Suprapubic skin (tissue), 4 donors: ENCODE measurements at places on chromosomes 2 and 18. TPM values are rescaled to one million over a fixed set of nuclear protein-coding genes. Genes with fewer than 3 reads are reported as not detected.

The ABCG5 gene
- total RNA-seq: not detected

The ARHGAP28 gene
- total RNA-seq: 3.1 TPM

The G6PC2 gene
- total RNA-seq: not detected

The MMADHC gene
- total RNA-seq: 102 TPM

The AKAIN1 gene
- total RNA-seq: not detected

DNA sequence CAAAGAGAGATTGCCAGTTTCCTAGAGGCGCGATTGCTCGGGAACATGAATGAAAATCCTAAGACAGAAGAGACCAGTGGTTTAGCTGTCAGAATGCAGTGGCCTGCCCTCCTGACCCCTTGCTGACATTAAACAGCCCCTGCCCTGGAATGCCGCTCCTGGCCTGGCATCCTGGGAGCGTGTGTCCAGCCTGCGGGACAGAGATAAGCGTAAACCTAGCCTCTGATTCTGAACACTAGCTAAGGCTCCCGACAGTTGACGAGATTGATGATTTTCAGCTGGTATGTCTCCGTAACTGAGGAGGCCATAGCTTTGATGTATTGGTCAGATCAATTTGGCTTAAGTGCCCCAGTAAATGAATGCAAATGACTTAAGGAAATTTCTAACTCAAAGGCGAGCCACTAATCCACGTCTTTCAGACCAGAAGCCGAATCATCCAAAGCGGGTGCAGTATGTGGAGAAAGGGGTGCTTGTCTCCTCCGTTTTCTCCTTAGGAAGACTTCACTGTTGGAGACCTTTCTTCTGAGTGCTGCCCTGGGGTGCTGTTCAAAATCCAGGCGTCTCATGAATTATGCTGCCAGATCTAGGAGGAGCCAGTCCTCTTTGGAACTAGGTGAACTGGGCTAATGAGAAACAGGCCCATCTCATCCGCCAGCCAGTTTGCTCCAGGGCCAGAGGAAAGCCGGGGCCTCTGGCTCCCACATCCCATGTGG lies 142.5 kb upstream of the L3MBTL4 start:
- peak; percentile 70 for DNase-seq
- no peak overlapping the region for H3K4me3 ChIP-seq
- no peaks in the 10 kb centered on the region for H3K27me3 ChIP-seq
- H3K36me3 ChIP-seq: no peaks in the 10 kb centered on the region
- H3K4me1 ChIP-seq: peaks cover 25% of the 10 kb centered on the region

DNA sequence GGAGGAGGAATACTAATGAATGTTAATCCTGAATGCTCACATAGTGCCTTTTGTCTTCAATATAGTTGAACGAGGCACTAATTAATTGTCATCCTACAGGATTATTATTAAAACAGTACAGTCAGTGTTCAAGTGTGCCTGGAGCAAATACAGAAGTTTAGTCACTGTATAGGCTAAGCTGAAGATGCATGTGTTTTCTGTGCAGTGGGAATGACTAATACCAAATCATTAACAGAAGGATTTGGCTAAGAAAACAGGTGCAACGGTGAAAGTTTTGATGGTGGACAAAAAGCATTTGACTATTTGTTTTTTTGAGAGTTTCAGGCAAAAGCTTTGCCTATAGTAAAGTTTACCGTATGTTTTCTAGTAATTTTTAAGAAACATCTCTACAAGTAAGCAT lies 62.8 kb downstream of the DCC start:
- H3K27me3 ChIP-seq: no peaks in the 10 kb centered on the region
- no peak overlapping the region for H3K4me3 ChIP-seq
- no peak overlapping the region for H3K27ac ChIP-seq
- no peaks in the 10 kb centered on the region for H3K4me1 ChIP-seq

DNA sequence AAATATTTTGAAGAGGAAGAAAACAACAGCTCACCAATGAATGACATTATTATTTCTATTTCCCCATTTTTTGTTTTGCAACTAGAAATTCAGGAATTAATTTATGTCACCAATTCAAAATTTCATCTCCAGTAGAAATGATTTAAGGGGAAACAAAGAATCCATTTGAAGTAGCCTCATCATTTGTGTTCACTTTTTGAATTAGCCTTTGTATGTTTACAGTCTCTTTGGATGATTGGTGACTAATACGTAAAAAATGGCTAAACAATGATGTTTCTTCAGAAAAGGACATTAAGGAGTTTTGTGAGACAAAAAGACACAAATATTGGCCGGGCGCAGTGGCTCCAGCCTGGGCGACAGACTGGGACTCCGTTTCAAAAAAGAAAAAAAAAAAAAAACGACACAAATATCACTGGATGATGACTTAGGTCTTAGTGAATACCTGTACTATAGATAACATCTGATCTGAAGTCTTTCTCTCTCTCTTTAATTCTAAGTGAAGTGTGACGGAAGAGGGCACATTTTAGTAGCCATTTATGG lies 313.2 kb downstream of the PIK3C3 start:
- no peaks in the 10 kb centered on the region for H3K36me3 ChIP-seq
- no peak overlapping the region for H3K27ac ChIP-seq
- no peak overlapping the region for H3K4me3 ChIP-seq
- DNase-seq: no peak

GRCh38 chr2:130737592-130737991 lies 8.7 kb downstream of the GPR148 start:
- no peaks in the 10 kb centered on the region for H3K36me3 ChIP-seq
- H3K27me3 ChIP-seq: peaks cover 19% of the 10 kb centered on the region
- DNase-seq: no peak
- H3K4me3 ChIP-seq: no peak overlapping the region

DNA sequence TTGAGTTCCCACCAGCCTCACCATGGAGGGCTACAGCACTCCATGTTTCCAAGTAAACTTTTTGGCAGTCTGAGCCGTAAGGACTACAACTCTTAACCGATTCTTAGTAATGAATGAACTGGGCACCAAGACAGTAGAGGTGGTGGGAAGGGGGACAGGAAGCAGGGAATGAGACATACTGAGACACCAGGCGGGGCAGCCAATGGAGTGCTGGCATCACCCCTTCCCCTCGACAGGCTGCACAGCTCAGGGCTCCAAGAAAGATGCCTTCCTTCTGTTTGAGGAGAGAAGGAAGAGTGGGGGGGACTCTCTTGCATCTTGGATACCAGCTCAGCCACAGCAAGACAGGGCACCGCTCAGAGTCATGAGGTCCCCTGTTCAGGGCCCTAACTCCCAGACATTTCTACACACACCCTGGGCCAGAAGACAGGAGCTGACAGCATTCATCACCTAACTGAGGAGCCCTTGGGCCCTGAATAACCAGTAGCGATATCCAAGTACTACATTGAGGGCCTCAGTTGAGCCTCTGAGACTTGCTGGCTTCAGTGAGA lies 45.2 kb downstream of the USP34 start:
- no peaks in the 10 kb centered on the region for H3K27me3 ChIP-seq
- H3K27ac ChIP-seq: no peak overlapping the region
- no peak overlapping the region for H3K4me3 ChIP-seq
- peaks cover 33% of the 10 kb centered on the region for H3K4me1 ChIP-seq
- H3K36me3 ChIP-seq: no peaks in the 10 kb centered on the region

- no peaks in the 10 kb centered on the region for H3K27me3 ChIP-seq
- H3K27ac ChIP-seq: no peak overlapping the region
These were observed 1466.3 kb downstream of the DPP10 start for GRCh38 chr2:115908731-115909130.

DNA sequence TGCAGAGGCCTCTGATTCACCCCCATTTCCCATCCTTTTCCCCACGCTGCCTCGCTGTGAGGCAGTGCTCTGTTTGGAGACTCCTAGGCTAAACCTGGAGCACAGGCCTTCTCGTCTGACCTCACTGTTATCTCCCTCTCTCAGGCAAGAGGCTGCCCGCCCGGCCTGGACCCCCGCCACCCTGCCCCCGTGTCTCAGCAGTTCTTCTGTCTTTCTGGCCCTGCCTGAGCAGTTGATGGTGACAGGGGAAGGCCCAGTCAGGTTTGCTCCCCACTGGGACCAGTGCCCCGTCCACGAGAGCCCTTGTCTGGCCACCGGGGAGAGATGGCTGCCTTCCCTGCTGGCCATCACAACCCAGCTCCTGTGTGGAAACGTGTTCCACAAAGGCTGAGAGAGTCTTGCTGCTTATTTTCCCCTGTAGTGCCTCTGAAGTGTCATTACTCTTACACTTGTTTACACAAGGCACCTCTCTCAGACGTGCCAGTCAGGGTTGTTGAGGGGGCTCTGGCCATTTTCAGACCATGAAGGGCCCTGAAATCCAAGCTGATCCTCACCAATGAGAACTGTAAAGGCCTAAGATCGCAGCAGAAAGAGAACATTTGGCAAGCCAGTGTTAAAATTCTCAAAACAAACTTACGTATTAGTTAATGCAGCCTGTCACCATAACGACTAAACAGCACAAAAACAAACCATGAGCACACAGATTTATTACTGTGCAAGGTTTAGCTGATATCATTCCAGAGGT lies 210.9 kb downstream of the NDUFA10 start:
- H3K27ac ChIP-seq: peak overlapping the region; percentile 72
- peak; percentile 69 for DNase-seq
- peaks cover 14% of the 10 kb centered on the region for H3K4me1 ChIP-seq
- no peaks in the 10 kb centered on the region for H3K27me3 ChIP-seq
- H3K36me3 ChIP-seq: no peaks in the 10 kb centered on the region

DNA sequence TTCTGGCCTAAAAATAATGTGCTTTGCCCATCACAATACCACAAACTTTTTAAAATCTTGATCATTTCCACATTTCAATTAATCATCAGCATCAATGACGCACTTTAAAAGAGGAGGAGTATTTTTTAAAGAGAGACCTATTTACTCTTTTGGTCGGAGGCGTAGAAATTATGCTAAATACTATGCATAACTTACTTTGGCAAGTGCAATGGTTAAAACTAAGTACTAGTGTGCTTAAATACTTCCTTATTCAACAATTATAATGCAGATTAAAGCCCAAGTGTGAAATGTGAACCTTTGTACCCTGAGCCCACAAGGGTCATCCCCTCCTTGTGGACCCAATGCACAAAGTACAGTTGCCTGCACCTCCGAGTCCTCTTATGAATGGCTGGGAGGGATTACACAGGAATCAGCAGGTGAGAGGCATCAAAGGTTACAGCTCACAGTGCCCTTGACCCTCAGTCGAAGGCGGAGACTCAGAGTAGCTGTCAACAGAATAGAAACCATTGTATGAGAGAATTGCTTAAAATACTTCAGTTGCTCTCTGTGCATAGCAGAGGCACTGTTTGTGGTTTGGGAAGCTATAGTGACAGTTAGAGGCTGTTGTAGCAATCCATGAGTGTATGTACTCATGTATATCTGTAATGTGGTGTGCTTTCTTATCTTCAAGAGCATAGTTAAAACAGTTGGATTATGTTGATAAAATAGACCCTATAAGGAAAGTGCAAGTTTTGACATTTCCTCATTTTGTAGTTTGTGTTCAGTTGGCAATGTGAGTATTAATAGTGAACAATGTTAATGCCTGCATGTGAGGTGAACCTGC lies 151.7 kb upstream of the ITGA4 start:
- no peak for DNase-seq
- no peak overlapping the region for H3K4me3 ChIP-seq
- H3K27me3 ChIP-seq: no peaks in the 10 kb centered on the region
- no peaks in the 10 kb centered on the region for H3K36me3 ChIP-seq
- no peak overlapping the region for H3K27ac ChIP-seq

GRCh38 chr2:149653831-149654445 lies 66.4 kb upstream of the MMADHC start:
- no peaks in the 10 kb centered on the region for H3K36me3 ChIP-seq
- DNase-seq: no peak
- H3K27me3 ChIP-seq: no peaks in the 10 kb centered on the region
- H3K4me1 ChIP-seq: peaks cover 4% of the 10 kb centered on the region
- no peak overlapping the region for H3K27ac ChIP-seq

DNA sequence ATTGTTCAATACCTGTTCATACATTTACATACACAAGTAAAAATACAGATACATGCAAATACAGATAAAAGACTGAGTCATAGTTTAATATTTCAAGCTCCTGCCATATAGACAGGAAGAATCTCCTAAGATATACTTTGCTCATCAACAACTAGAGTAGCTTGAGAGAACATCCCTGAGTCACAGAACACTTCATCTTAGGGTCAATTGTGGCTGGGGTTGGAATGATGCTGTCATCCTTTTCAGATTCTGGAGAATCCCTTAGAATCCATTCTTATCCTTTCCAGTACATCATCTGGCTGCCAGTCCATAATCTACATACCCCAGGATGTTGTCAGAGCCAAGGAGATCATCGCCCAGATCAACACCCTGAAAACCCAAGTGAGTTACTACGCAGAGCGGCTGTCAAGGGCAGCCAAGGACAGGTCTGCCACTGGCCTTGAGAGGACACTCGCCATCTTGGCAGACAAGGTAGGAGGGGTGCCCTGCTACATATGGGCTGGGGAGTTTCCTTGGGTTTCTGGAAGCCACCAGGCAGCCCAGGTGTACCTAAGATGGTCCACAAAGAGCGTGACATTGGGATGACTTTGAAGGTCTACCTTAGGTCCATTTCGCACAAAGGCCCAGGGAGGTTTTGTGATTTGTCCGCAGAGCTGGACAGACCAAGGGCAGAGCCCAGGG lies 55.7 kb downstream of the COA5 start:
- DNase-seq: no peak
- H3K27ac ChIP-seq: no peak overlapping the region
- no peaks in the 10 kb centered on the region for H3K4me1 ChIP-seq
- no peaks in the 10 kb centered on the region for H3K27me3 ChIP-seq
- no peak overlapping the region for H3K4me3 ChIP-seq
- peaks cover 80% of the 10 kb centered on the region for H3K36me3 ChIP-seq

DNA sequence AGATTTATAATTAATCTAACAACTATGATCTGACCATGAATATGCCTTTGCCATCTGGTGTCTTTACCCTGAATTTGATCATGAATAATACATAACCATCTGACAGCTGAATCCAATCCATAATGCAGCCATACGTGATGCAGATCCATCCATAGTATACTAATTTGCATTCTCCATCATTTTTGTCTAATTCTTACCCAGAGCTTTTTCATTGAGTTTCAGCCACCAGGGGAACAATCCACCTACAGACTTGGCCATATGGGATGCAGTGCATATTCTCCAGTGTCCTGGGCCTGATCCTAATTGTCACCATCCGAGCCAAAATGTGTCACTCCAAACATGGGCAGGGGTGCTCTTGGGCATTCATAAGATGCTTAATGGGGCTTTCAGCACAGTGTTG lies 227.2 kb upstream of the CRIM1 start:
- no peaks in the 10 kb centered on the region for H3K36me3 ChIP-seq
- no peaks in the 10 kb centered on the region for H3K27me3 ChIP-seq
- no peak for DNase-seq
- no peak overlapping the region for H3K27ac ChIP-seq
- H3K4me1 ChIP-seq: no peaks in the 10 kb centered on the region
- no peak overlapping the region for H3K4me3 ChIP-seq

GRCh38 chr18:59902131-59902992 lies 2.6 kb downstream of the PMAIP1 start:
- H3K4me3 ChIP-seq: no peak overlapping the region
- no peaks in the 10 kb centered on the region for H3K36me3 ChIP-seq
- peaks cover 31% of the 10 kb centered on the region for H3K4me1 ChIP-seq
- no peaks in the 10 kb centered on the region for H3K27me3 ChIP-seq
- no peak overlapping the region for H3K27ac ChIP-seq

DNA sequence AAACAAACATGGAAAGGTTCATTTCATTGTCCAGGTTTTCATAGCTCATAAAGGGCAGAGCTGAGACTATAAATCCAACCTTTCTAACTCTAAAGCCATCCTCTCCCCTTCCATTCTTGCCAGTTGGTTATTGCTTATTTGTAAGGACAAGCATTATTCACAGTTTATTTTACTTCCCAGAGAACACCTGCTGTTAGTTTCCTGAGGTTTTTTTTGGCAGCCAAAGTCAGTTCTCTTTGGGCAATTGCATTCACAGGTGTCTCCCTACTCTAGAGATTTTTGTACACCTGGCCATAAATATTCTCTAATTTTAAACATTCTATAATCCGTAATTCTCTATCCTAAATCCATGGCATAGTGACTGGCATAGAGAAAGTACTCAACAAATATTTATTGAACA lies 87.3 kb upstream of the SPHKAP start:
- H3K36me3 ChIP-seq: no peaks in the 10 kb centered on the region
- H3K4me1 ChIP-seq: no peaks in the 10 kb centered on the region
- H3K27me3 ChIP-seq: no peaks in the 10 kb centered on the region
- no peak overlapping the region for H3K27ac ChIP-seq
- DNase-seq: no peak
- H3K4me3 ChIP-seq: no peak overlapping the region
